ENCODE measurements at places on chromosomes 7 and 10. TPM values are rescaled to one million over a fixed set of nuclear protein-coding genes. Genes with fewer than 3 reads are reported as not detected.

DNA sequence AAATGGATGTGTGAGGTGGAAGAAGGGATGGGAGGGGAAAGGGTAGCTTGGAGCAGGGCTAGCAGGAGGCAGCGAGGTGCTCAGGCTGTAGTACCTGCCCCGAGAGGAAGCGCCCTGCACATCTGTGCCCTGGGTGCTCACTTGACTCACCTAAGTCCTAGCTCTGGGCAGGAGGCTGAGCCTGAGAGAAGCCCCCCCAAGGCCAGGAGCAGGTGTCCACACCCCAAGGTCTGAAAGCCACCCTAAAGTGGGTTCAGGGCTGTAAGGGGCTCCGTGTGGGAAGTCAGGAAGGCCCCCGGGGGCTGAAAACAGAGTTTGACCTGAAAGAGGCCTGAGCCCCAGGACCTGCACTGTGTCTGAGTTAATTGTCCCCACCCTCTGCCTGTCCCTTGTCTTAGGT, 95.8 kb upstream of the PODXL start:
- peak; percentile 58 for DNase-seq
- no peak overlapping the region for H3K4me3 ChIP-seq
- no peaks in the 10 kb centered on the region for H3K27me3 ChIP-seq

DNA sequence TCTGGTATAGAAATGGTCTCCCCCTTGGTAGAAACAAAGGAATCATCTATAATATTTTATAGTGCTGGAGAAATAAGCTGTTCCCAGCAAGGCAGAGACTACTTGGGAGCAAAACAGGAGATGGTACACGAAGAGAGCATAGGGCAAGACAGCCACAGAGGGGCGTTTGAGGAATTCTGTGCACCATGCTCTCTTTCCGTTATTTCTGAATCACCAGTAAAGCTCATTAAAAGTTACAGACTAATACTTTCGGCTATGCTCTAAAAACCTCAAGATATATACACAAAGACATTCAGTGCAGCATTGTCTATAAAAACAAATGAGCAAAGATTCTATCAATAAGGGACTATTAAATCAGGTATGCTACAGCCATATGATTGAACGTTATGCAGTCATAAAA, 68.5 kb upstream of the FHIP2A start:
- no peaks in the 10 kb centered on the region for H3K36me3 ChIP-seq
- H3K4me1 ChIP-seq: no peaks in the 10 kb centered on the region
- H3K27ac ChIP-seq: no peak overlapping the region
- H3K27me3 ChIP-seq: no peaks in the 10 kb centered on the region

Gene SPDYE2
- total RNA-seq: not detected

Gene MYL10
- not detected for total RNA-seq

Gene PLAC9
- 8.8 TPM for total RNA-seq

DNA sequence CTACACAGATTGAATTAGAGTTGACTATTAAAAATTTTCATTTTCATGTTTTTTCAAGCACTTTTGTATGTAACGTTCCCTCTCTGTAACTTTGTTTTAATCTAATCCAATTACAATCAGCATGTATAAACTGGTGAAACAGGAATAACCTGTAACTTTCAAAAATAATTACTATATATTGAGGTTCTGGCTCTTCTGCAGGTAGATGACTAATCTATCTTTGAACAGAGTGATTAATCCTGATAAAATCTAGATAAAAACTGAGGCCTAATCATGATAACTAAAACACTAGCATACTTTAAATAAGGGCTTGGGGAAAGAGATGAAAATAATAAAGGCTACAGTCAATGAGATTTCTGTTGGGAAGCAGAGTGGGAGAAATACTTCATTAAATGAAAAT, 101.6 kb upstream of the KCND2 start:
- H3K4me3 ChIP-seq: no peak overlapping the region
- no peaks in the 10 kb centered on the region for H3K36me3 ChIP-seq
- no peak overlapping the region for H3K27ac ChIP-seq
- H3K4me1 ChIP-seq: no peaks in the 10 kb centered on the region
- H3K27me3 ChIP-seq: no peaks in the 10 kb centered on the region

Gene GPR141
- total RNA-seq: 1.9 TPM

- H3K36me3 ChIP-seq: no peaks in the 10 kb centered on the region
- no peak overlapping the region for H3K27ac ChIP-seq
- peak; percentile 48 for DNase-seq
- H3K4me1 ChIP-seq: peaks cover 15% of the 10 kb centered on the region
- H3K4me3 ChIP-seq: no peak overlapping the region
Observed at GRCh38 chr7:132996581-132997242, 85.2 kb downstream of the CHCHD3 start.

All from endodermal cell (in vitro differentiated cells).